Cerebellar cortex (tissue), 1 donor: ENCODE measurements at places on chromosomes 6 and 20.

DNA sequence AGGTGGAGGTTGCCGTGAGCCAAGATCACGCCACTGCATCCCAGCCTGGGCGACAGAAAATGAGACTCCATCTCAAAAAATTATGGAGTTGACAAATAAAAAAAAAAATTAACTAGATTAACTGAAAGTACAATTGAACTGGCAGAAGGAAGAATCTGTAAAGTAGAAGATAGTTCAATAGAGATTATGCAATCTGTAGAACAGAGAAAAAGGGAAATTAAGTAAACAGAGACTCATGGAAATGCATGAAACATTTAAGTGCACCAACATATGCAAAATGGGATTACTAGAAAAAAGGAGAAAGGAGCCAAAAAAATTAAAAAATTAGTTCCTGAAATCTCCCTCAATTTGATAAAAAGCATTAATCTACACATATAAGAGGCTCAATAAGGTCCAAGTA, 188.8 kb upstream of the KHDRBS2 start:
- DNase-seq, result no peak

- peak; percentile 22 for DNase-seq
Measured at GRCh38 chr6:164151161-164152120, 736.9 kb downstream of the QKI start.

GRCh38 chr6:110378552-110378951, 20.4 kb upstream of the METTL24 start:
- no peak for DNase-seq

- no peak for DNase-seq
Measured at GRCh38 chr20:63381781-63382431, 20.8 kb upstream of the CHRNA4 start.

GRCh38 chr20:56616716-56617115, 12.4 kb upstream of the TFAP2C start:
- DNase-seq, result no peak

GRCh38 chr20:48287552-48288170, 502.4 kb upstream of the SULF2 start:
- no peak for DNase-seq

- DNase-seq, result no peak
Measured at GRCh38 chr6:168372889-168373288, 53.3 kb upstream of the DACT2 start.

DNA sequence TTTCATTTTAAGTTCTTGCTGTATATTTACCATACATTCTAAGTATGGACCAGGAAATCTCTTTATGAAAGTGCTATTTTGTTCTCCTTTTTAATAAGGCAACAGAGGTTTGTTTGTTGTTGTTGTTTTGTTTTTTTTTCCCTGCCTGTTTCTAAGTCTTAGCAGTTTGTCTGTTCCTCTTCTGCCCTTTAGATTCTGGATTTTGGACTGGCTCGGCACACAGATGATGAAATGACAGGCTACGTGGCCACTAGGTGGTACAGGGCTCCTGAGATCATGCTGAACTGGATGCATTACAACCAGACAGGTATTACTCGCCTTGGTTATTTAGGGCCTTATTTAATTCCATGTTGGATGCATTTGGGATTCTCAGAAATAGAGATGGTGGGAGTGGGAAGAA, 48.0 kb downstream of the MAPK14 start:
- DNase-seq, result peak; percentile 71

DNA sequence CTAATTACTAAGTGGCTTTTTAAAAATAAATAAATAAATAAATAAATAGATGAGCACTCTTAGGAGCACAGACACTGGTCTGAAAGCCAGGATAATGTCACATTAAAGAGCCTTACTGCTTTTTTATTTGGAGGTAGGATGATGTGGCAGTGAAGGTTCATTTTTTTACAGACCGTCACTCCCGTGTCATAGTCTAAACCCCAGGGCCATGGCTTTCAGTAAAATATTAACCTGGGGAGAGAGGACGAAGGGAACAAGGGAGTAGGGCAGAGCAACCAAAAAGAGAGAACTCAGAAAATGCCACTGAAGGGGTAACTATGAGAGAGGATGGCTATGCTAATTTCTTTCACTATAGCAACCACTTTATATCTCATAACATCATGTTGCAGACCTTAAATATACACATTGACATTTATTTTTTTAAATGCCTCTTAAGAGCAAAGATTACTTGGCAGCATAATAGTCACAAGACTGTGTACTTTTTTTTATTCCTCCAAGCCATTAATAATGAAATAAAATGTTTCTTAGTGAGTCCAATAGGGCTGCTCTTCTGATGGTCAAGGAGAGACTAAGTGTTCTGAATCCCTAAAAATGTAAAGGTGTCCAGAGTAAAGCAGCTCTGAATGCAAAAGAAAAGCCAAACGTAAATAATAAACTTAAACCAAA, 100.9 kb upstream of the SIM1 start:
- DNase-seq, result no peak

DNA sequence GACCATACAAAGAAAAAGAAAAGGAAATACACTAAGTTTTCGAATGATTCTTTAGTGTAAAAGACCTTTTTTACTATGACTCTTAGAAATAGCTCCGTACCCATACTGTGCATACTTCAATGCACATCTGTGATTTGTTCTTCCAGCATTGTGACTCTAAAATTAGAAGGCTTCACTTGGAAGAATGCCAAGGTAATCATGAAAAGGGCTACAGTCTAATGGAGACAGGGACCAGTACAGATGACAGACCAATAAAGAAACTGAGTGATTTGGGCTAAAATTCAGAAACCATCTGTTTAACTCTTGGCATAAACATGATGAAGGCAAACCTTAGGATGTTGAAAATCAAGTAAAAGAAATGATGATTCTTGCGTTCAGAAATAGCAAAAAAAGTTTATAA, 46.3 kb downstream of the CYP39A1 start:
- DNase-seq, result peak; percentile 58

DNA sequence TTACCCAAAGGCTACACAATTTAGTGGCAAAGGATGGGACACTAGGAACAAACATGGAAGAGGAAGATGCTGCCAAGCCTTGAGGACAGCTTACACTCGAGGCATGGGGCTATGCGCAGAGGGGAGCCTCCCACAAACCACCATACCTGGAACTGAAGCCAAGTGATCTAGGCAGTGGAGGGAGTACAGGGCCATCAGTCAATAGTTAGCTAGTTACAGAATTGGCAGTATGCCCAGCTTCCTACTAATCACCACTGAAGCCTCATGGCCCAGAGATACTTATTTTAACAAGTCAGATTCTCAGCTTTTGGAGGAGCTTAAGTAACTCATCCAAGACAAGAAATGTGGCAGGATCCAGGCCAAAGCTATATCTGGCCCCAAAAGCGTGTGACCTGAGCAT, 226.6 kb upstream of the MOCS1 start:
- DNase-seq, result no peak

DNA sequence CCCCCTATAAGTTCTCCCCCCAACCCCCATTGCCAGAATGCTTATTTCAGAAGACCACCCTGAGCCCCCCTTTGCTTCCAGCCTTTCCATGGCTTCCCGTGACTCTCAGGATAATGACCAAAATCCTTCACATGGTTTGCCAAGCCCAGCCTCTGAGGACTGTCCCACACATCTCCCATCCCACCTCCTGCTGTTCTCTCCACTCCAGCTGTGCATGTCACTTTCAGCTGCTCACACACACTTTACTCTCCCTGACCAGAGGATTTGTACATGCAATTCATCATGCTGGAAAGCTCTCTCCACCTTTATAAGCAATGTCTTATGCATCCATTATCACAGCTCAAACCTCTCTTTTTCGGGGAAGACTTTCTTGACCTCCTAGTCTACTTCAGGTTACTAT, 164.2 kb downstream of the PRL start:
- DNase-seq, result no peak

GRCh38 chr6:96610019-96610418, 47.1 kb downstream of the FHL5 start:
- DNase-seq, result no peak

GRCh38 chr20:19947611-19948264, 69.4 kb upstream of the NAA20 start:
- no peak for DNase-seq

DNA sequence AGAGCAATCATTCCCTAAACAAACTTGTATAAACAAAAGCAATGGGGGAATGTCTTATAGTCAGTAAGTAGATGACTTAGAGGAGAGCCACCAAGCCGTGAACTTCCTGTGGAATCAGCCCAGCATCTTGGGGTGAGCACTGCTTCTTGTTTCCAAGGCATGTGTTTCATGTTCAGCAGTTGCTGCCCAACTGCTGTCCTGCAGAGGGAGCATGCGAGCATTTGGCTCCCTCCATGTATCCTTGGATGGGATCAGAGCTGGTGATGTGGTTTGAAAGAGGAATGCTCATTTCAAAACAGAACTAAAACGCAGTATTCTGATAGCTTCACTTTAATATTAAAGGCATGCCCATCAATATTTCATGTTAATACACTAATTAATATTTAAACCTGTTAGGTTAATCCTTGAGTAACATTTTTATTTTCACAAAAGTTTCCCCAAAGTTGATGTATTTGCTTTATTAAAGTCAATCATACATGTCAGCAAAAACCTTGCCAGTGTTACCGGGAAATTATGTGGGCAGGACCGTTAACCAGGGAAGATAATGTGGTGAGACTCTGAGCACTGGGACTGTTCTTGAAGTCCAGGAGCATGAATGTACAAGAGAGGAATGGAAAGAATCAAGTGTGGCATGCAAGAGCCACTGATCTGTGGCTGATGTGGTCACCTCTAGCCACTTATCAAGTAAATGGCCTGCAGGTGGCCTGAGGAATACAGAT, 172.1 kb upstream of the GGTLC1 start:
- peak; percentile 78 for DNase-seq

GRCh38 chr6:41654151-41654697, 16.0 kb downstream of the MDFI start:
- DNase-seq, result no peak

DNA sequence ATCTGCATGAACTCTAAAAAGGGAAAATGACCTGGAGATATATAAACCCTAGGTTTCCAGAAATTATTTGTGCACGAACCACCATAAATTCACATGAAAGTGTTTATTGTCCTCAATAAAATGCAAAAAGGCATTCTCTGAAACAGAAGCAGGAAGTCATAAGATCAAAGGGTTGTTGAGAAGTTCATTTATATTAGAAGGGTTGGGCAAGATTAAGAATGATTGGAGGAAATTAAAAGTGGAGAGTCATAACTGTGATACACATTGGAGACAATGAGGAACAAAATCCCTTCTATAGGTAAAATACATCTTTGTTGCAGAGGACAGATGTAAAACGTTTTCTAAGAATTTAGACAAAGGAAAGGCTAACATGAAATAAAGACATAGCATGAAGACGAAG, 476.8 kb downstream of the CBLN4 start:
- no peak for DNase-seq

DNA sequence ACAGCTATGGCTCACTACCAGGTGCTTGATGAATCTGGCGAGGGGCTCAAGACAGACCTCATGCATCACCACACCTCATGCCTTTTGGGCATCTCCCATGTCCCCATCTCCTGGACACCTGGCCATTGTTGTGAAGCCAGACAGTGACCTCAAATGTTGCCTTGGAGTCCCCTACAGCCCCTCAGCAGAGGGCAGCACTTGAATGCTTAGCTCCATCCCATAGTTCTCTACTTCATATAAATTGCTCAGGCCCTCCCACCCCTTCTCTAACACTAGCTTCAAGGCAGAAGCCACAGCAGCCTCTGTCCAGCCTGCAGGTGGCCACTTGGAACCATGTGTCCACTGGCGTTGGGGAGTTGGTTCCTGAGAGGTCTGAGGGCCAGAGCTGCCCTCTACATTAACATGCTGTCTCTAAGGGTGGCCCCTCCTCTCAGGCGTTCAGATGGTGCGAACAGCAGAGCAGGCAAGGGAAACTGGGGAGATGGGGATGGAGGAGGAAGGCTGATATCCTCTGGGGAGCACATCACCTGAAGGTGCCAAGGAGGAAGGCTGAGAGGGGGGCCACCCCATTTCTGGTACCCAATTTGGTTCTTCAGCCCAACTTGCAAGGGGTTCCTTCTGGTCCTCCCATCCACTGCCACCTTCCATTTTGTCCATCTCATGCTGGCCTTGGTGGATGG, 31.3 kb downstream of the MOCS1 start:
- DNase-seq, result no peak

DNA sequence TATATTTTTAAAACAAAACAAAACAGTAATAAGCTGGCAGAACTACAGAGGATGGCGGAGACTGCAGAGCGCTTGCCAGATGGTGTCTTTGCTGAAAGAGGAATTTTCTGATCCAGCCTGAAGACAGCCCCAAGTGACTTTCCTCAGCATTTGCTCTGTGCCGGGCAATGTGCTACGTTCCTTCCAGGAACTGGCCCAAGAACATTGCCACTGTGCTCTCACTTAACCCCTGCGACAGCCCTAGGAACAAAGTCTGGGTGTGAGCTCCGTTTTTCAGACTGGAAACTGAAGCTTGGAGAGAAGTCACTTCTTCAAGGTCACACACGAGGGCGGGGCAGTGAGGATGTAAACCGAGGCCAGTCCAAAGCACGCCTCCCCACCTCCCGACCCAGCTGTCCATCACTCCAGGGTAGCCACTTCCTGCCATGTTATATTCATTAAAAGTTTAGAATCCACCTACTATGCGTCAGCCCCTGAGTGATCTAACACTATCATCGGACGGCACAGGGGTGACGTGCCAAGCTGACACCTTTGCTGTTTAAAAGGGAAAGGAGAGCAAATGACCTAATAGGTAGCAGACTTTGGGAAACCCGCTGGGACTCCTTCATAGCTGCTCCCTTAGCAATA, 22.3 kb upstream of the BMP7 start:
- DNase-seq, result no peak

GRCh38 chr6:119922814-119923213, 573.3 kb upstream of the MAN1A1 start:
- DNase-seq, result no peak

DNA sequence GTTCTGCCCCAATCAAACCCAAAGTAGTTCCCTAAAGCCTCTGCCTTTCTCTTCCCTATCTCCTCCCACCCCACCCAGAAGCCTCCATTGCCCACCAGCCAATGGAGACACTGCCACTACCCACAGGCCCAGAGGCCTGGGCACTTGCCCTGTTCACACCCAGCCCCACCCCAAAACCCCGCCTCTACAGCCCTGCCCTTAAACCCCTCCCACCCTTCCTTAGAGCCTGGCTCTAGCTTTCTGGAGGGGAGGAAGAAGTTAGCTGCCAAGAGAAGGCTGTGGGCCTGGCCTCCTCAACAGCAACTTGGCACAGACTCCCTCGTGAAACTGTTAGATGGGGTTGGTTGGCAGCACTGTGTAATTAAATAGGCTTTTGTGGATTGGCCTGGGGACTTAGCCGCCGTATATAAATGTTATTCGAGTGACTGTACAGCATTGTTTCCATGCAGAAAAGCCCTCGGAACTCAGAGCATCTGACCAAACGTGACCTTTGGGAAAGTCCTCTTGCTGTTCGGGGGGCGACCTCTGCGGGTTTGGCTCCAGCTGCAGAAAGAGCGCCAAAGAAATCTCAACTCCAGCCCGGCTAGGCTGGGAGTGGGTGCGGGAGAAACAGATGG, 31.4 kb downstream of the COL11A2 start:
- peak; percentile 63 for DNase-seq
